ENCODE measurements at places on chromosomes 5 and 9.
A peak's percentile ranks its signal among the peaks of the same experiment; 100 is the strongest.

- DNase-seq, result peak; percentile 5
These were observed 605.4 kb downstream of the TLE1 start for GRCh38 chr9:81083854-81084512.

DNA sequence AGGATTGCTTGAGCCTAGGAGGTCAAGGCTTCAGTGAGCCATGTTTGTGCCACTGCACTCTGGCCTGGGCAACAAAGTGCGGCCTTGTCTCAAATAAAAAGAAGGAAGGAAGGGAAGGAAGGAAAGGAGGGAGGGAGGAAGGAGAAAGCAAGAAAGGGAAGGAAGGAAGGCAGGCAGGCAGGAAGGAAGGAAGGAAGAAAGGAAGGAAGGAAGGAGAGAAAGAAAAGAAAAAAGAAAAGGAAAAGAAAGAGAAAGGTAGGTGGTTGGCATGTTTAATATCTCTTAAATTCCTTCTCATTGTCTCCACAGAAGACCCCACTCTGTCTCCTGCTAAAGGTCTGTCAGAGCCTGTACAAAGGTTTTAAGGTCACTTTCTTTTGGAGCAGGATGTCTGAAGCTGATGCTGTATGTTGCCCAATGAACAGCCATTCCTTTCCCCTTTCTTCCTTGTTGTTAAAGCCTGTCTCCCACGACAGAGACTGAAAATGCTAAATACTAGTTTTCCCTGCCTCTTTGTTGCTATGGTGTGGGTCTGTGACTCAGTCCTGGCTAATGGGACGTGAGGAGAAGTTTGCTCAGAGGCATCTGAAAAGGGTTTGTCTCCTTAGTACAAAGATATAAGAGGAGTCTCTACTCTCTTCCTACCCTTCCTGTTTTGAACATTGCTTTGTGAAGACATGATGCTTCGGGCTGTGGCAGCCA, 213.3 kb downstream of the PCSK1 start:
- no peak for DNase-seq

- DNase-seq, result no peak
These were observed 30.9 kb upstream of the ABLIM3 start for GRCh38 chr5:149110406-149110805.

- DNase-seq, result peak; percentile 82
These were observed 34.5 kb downstream of the TSTD2 start for GRCh38 chr9:97598461-97599288.

DNA sequence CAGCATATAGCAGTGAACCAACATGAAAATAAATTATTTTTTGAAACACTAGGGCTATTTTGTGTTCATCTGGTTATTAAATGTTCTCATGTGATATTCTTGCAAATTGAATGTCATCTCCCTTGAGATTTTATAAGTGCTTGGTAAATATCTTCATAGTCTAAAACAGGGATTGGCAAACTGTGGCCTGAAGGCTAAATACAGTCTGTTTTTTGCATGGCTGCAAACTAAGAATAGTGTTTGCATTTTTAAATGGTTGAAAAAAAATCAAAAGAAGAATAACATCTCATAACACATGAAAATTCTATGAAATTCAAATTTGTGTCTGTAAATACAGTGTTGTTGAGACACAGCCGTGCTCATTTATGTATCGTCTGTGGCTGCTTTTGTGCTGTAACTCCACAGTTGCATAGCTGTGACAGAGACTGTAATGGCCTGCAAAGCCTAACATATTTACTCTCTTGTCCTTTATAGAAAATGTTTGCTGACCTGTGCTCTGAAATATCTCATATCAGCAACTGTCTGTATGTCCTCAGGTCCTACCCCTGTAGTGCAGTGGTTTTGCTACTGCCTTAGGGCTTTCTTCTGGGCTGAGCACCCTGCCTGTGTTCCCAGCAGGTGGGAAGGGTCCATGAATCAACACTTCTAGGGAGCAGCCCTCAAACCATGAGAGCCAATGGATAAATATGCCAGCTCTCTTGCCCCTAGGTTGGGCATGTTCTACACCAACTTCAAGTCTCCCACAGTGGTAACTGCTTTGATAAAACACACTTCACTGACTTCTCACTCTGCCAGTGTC, 41.7 kb upstream of the ARRDC3 start:
- no peak for DNase-seq

DNA sequence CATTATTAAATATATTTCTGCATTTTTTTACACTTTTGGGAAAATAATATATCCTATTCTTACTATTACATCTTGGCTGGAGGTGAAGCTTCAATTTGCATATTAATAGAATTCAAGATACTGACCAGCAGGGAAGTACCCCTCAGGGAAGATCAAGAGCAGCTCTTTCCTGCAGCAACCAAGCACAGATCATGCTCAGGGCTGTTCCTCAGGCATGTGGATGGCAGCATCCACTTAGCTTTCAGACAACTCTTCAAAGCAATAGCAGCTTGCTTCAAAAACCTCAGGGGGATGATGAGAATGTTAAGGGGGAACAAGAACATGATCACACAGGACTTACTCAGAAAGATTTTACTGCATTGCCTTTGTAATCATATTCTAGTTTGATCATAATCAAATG, 731.8 kb downstream of the SEMA5A start:
- DNase-seq, result no peak

DNA sequence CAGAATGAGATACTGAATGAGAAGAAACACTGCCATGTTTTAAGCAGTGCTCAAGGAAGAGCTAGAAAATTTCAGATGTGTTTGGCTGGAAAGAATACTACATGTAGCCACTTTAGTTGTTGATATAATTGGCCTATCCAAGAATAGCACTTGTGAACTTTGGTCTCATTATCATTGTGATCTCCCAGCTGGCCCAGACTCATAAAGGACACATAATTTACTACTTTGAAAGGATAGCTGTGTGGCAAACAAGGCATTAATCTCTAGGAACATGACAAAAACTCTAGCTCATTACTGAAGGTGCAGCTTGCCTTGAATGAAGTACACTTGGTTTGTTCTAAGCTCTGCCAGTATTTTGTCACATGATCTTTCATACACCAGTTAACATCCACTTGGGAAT, 356.3 kb downstream of the CSNK1G3 start:
- no peak for DNase-seq

DNA sequence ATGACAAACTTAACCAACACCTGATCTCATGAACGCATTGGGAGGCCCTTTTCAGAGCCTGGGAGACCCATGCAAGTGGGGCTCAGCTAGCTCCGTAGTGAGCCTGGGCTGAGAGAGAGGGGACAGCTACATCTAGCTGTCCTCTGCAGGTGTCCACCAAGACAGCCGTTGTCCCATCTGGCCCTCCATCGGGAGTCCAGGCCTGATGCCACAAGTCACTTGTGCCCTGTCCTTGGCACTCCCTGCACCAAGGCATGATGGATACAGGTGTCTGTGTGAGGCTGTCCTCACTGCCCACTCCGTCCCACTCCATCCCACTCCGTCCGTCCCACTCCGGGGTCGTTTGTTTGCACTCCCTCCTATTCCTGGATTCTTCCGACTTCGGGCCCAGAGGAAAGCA, 2.5 kb upstream of the EDF1 start:
- DNase-seq, result no peak

DNA sequence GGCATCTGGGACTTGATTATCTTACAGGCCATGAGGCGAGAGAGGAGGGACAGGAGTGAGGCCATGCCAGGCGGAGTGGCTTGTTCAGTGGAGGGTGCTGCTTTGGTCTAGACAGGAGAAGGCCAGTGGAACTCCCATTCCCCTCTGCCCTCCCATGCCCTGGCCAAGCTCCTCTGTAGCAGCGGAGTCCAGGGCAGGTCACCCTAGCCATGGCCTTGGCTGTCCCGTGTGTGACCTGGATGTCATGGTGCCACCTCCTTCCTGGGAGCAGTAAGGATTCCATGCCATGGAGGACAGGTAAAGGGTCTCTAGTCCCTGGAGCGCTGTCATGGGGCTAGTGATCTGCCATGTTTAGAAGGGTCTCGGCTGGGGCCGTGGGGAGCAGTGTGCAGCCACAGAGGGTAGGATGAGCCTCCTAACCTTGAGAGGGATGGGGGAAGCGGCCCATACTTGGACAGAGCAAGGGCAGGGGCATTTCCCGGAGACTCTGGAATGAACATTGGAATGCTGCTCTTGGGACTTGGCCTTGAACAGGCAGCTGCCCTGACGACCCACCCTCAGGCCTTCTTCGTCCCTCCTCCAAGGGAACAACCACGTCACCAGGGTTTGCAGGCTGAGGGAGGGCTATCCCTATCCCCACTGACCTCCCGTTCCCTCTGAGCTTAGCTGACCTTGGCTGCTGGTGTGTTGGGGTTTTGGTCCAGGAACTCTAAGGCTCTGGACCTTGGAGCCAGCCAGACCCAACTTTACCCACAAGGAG, 100.4 kb downstream of the DAB2IP start:
- no peak for DNase-seq

- no peak for DNase-seq
These were observed 62.1 kb downstream of the GAS1 start for GRCh38 chr9:86885232-86885631.

GRCh38 chr5:88957013-88957412, 74.0 kb upstream of the MEF2C start:
- DNase-seq, result no peak

DNA sequence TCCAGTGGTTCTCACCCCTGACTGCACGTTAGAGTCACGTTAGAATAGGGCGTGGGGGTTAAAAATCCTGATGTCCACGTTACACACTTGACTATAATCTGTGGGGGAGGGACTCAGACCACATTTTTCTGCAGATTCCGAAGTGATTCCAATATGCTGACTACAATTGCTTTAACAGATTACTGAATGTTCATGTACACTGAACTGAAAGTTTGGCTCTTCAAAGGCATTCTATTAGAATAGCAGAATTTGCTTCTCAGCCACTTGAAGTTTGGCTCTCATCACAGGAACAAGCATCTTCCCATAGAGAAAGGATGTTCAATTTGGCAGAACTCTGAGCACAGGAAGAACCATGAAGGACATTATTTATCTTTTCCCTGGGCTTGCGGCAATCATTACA, 84.5 kb downstream of the HAPLN1 start:
- no peak for DNase-seq

GRCh38 chr5:92939428-92939827, 641.6 kb downstream of the NR2F1-AS1 start:
- peak; percentile 57 for DNase-seq

- no peak for DNase-seq
These were observed 15.4 kb downstream of the LMX1B start for GRCh38 chr9:126628969-126629674.

DNA sequence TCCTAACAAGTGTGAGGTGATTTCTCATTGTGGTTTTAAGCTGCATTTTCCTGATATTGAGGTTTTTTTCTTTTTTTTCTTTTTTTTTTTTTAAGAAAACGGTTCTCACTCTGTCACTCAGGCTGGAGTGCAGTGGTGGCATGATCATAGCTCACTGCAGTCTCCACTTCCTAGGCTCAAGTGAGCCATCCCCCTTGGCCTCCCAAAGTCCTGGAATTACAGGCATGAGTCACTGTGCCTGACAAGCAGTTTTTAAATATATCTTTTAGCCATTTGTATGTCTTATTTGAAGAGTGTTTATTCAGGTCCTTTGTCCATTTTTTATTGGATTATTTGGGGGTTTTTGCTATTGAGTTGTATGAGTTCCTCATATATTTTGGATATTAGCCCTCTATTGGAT, 53.8 kb downstream of the GCNT1 start:
- no peak for DNase-seq

DNA sequence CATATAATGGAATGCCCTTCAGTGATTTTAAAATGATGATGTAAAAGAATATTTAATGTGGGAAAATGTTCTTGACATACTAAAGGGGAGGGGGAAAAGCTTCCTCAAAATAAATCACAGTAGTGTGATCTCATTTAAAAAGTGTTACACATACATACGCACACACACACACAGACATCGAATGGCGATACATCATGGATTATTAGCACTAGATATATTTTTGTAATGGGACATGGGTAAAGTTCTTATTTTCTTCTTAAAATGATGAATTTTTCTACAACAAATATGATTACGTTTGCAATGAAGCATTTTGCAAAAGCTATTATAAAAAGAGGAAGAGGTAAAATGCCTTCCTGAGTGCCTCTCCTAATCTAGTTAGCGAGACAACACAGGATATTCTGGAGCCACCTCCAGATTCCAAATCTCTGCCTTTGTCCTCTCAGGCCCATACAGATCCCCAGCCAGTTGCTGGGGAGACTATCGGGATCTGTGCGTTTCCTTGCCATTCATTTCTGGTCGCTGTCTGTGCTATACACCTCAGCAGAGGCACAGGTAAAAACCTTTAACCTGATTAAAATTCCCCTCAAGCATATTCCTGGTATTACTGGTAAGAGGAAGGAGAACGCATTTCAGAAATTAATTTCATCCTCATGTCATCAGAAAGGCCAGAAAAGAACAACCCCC, 69.6 kb downstream of the SLC28A3 start:
- no peak for DNase-seq

DNA sequence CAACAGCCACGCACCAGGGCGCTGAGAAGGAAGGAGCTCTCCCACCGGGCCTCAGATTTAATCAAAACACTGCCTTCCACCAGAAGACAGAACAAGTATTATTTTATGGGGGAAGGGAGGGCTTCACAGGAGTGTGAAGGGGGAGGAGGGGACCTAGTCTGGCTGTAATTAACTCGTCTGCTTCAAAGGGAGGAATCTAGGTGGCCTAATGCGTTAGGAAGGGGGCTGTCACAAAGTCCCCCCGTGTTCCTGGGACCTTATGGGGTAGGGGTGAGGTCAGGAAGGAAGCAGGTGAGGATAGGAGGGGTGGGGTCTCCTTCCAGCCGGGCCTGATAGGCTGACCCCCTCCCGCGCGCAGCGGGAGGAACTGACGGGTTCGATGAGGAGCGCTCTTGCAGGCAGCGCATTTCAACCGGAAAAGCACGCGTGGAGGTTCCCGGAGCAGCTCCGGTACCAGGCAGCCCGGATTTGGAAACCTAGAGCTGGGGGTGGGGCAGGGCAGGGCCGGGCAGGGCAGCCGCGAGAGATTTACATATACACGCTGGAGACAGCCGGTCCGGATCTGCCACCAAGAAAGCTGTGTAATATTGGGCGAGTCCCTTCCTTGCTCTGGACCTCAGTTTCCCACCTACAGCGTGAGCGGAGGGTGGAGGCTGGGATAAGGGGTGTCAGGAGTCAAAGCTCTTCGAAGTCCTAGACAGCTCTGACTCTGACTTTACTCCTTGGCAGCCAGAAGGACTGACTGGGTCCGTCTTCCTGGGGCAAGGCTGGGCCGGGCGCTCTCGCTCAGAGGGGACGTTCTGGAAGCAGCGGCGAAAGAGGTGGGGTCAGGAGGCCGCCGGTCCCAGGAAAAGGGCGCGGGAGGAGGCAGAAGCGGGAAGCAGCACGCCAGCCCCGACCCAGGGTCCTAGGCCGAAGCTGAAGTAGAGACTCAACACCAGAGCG, 1.8 kb downstream of the SHB start:
- DNase-seq, result peak; percentile 48

DNA sequence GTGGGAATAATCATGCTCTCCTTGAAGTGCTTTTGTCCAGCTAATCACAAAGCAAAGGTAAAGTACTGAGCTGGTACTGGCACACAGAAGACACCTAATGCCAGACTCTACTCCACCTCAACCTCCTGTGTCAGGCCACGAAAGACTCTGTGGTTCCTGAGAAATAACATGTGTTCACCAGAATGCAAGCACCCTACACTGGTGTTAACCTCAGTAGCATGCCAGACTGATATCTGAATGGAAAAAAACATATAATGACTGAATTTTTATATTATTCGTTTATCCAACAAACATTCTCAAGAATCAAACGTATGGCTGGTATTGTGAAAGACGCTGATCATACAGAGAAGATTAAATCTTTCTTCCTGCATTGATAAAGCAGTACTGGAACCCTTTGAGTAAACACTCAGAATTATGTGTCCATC, 97.1 kb upstream of the IFNE start:
- no peak for DNase-seq

GRCh38 chr5:14595189-14595588, 13.6 kb downstream of the OTULINL start:
- DNase-seq, result no peak

GRCh38 chr5:40368200-40368599, 311.5 kb upstream of the PTGER4 start:
- no peak for DNase-seq

Data from endothelial cell of umbilical vein (primary cell).